ENCODE measurements at places on chromosomes 2 and 18.

GRCh38 chr18:7071600-7071999 is 46.0 kb downstream of the LAMA1 start:
- no peak for DNase-seq

GRCh38 chr18:9616049-9616448 is 1.7 kb upstream of the PPP4R1 start:
- DNase-seq, result no peak

GRCh38 chr2:118473846-118474540 is 373.5 kb downstream of the EN1 start:
- DNase-seq, result no peak

- no peak for DNase-seq
Observed at GRCh38 chr2:42978887-42979415, 186.6 kb upstream of the HAAO start.

DNA sequence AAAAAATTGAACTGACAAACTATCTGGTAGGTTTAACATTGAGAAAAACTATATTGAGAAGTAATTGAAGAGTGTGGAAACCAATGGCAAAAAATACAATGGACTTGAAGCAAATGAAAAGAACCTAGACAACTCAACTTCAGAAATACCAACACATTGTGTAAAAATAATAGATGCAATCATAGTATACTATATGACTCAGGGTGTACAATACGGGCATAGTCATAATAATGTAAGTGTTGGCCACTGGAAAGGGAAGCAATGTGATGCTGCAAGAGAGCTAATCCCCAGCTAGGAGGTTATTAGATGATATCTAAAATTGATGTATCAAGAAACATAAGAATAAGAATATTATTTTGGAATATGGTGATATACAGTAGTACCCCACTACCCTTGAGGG is 45.3 kb downstream of the SMAD7 start:
- no peak for DNase-seq

DNA sequence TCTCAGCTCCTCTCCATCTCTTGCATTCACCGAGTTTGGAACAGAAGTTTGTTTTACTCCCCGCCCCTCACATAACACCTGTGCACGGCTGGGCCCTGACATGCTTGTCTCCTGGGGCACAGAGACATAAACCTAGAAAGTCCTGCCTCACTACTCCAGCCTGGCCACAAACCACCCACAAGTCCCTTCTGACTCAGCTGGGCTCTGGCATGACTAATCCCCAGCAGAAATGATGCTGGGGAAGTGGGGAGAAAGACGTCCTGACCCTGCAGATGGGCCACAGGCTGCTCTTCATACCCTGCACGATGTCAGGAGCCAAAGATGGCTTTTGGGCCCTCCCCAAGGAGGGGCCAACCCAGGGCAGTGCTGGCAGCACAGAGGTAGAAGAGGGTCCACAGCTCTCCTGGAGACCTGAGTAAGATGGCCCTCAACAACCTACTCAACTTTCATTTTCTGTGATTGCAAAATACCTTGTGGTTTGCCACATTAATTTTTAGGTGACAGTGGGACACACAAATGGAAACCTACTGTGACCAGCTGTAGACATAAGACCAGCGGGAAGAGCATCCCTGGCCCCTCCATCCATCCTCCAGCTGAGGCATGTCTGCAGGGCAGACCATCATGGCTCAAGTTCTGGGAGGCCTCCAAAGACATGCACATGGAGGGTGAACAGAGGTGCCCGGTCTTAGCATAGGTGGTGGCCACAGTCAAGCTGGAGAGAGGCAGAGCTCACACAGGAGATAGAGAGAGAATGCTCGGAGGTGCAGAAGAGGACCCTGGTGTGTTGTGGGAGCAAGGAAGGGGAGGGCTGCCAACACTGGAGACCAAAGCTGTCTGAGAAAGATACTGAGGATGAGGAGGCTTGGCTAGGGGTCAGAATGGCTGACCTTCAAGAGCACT is 40.0 kb downstream of the DNMT3A start:
- DNase-seq, result no peak

DNA sequence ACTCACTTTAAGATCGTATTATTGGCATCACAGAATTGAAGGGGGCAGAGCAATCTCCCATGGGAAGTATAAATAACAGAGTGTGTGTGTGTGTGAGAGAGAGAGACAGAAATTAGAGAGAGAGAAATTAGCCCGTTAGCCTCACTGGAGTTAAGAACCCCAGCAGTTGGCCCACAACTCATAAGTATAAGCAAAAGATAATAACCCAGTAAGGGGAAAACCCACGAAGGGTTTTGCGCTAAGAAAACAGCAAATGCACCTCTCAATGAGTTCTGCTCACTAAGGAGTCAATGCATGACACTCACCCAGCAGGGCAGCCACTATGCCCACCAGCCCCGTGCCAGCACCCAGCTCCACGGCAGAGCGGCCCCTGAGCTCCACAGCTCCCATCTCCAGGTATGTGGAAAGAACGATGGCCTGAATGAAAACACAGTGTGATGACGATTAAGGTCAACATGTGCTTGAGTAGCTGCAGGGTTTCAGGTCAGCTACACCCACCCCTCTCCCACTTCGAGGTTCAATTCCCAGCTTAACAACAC is 3.6 kb downstream of the METTL21A start:
- DNase-seq, result no peak

DNA sequence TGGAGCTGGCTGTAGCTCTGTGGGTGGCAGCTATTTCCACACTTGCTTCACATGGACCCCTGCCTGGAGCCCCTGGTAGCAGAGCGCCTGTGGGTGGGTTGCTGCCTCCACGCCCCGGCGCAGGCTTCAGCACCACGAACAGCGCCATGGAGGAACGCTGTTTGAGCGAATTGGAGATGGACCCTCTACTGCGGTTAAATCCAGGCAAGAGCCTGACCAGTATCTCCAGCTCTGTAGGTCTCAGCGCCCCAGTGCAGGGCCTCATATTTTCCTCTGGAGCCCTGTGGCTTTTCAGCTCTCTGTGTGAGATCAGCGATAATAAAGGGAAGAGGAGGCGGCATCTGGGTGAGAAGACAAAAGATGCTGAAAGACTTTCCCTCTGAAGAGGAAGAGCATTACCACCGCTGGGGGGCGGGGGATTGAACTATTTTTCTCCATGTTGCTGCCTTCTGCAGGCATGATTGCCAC is 12.0 kb downstream of the ONECUT2 start:
- DNase-seq, result no peak

- no peak for DNase-seq
Observed at GRCh38 chr2:148523315-148523714, 121.2 kb upstream of the EPC2 start.

DNA sequence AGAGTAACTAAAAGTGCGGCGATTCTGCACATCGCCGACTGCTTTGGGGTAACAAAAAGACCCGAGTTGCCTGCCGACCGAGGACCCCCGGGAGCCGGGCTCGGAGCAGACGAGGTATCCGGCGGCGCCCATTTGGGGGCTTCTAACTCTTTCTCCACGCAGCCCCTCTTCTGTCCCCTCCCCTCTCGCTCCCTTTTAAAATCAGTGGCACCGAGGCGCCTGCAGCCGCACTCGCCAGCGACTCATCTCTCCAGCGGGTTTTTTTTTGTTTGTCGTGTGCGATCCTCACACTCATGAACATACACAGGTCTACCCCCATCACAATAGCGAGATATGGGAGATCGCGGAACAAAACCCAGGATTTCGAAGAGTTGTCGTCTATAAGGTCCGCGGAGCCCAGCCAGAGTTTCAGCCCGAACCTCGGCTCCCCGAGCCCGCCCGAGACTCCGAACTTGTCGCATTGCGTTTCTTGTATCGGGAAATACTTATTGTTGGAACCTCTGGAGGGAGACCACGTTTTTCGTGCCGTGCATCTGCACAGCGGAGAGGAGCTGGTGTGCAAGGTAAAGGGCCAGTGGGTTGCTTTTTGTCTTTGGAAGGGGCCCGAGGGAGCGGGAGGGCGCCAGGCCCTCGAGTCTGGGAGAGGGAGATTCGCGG is 1.4 kb downstream of the TRIB2 start:
- DNase-seq, result no peak

GRCh38 chr2:8981876-8982275 is 21.6 kb downstream of the MBOAT2 start:
- DNase-seq, result no peak

GRCh38 chr2:54619660-54620231 is 103.7 kb upstream of the EML6 start:
- DNase-seq, result no peak

- no peak for DNase-seq
Observed at GRCh38 chr2:100563407-100564247, 834 bp downstream of the PDCL3 start.

DNA sequence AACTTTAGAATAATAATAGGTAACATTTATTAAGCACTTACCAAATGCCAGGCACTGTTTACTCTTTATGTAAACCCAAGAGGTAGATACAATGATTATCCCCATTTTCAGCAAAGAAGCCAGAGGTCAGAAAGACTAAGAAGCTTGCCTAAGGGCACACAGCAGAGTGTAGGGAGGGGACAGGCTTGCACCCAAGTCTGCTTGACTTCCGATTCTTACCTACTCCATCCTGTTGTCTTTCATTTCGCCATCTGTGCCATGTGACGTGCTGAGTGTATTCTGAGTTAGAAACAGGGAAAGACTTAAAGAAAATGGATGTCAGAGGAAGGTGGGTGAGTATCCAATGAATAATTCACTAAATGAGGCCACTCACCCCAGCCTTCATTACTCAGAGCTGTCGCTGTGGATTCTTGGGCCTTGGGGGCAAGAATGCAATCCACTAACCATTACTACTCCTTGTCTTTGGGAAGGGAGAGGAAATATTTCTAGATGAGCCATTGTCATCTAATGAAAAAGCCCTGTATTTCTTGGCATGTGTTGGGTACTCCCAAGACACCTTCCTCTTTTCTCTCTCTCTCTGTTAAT is 76.4 kb upstream of the BCL11A start:
- DNase-seq, result no peak

DNA sequence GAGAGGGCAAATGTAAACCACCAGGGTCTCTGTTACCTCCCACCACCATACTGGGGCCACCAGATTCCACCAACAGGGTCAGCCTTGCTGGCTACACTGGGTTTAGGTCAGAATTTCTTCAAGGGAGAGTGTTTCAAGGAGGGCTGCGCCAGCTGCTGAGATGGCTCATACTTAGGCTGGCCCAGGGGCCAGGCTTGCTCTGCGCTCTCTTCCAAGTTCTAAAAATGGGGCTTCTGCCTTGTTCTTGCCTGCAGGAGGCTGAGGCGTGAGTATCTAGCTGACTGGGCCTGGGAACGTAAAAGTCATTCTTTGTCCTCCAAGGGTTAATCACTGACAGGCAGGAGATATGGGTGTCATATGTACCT is 28.1 kb downstream of the MRPL33 start:
- DNase-seq, result no peak

DNA sequence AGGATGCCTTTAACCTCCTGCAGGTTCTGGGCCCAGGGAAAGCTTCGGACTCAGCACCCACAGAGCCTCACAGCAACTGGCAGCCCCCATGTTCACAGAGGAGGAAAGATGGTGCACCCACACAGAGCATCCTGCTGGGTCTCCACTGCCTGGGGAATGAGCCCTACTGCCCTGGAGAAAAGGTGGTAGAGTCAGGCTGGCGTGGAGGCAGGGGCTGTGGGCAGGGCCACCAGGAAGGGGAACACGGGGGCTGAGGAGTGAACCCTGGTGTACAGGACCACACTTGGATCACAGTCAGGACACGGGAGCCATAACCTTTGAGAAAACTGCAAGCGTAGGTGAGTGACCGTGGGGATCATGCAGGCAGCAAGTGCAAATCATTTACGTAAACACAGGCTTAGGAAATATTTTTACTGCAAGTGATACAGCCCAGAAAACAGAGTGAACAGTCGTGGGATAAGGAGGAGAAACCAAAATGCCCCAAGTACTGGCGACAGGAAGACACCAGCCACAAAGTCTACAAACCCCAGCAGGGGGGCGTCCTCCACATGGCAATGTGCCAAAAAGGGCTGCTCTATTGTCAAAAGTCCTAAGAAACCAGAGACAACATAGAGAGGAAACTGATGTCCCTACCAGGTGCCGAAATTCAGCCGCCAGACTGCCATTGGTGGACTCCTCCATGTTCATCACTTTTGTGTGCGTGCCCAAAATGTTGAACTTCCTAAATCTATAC is 27.6 kb downstream of the STAT1 start:
- DNase-seq, result no peak

DNA sequence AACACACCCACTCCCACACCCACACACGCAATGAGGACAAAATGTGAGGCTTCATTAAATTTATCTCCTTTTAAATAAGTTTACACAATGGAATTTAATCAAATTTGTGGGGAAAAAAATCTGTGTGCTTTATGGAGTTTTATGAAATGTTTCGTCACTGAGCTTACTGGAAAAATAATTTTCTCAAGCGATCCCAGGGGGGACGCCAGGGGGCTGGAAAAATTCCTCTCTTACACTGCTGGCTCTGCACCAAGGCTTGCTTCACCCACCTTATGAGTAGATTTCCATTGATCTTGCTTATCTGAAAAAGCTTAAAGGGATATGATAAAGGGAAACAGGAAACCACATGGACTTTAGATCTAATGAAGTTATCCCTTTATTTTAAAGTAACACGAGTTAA is 95.5 kb downstream of the CABYR start:
- no peak for DNase-seq

GRCh38 chr2:191322828-191323506 is 77.8 kb downstream of the MYO1B start:
- DNase-seq, result no peak

DNA sequence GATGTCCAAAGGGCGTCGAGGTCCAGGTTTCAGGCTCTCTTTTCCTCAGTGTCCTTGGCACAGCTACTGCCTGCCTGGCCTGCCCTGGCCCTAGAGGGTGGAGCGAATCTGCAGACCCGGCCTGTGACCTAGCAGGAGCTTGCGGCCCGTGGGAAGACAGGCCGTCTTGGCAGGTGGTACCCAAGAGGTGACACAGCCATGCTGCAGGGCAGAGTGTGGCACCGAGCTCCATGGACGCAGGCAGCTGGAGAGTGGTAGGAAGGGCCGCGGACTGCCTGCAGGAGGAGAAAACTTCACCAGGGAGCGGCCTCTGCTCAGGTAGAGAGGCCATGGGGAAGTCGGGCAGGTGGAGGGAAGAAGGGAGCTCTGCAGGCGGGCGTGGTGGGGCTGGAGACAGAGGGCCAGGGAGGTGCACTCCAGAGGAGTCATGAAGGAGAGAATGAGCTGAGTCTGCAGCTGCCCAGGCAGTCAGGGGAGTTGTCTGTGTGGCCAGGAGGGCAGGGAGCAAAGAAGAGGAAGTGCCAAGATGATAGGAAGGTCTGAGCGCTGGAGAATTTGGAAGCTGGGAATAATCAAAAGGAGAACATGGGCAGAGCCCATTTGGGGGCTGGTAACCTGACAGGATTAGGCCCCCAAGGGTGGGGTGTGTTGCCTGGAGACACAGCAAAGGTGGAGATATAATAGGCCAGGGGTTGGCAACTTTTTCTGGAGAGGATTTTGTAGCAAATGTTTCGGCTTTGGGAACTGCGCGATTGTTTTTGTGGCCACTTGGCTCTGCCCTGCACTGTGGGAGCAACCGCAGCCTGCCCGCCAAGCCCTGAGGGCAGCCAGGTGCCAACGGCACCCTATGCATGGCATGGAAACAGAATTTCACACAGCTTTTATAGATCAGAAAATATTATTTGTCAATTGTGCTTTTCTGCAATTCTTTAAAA is 154.4 kb upstream of the PXDN start:
- DNase-seq, result no peak
